ENCODE measurements at places on chromosomes 3 and 15. TPM values are rescaled to one million over a fixed set of nuclear protein-coding genes. Genes with fewer than 3 reads are reported as not detected.

DNA sequence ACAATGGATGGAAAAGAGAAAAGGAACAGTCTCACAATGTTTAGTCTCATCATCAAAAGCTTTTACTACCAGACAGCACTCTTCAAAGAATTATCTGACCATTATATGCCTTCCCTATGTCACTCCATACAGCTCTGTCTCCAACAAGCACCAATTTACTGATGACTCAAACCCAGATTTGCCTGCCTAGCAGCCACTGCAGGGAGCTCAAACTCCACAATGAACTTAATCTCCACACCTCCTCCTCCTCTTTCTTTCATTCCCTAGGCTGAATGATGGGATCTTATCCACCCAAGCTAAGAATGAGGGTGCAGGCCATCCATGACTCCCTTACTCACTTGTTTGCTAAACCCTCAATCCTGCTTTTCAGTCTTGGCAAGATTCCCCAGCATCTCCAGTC, 45.5 kb downstream of the NBEAL2 start:
- no peaks in the 10 kb centered on the region for H3K27me3 ChIP-seq
- peaks cover 51% of the 10 kb centered on the region for H3K36me3 ChIP-seq
- DNase-seq = no peak
- no peak overlapping the region for H3K27ac ChIP-seq

DNA sequence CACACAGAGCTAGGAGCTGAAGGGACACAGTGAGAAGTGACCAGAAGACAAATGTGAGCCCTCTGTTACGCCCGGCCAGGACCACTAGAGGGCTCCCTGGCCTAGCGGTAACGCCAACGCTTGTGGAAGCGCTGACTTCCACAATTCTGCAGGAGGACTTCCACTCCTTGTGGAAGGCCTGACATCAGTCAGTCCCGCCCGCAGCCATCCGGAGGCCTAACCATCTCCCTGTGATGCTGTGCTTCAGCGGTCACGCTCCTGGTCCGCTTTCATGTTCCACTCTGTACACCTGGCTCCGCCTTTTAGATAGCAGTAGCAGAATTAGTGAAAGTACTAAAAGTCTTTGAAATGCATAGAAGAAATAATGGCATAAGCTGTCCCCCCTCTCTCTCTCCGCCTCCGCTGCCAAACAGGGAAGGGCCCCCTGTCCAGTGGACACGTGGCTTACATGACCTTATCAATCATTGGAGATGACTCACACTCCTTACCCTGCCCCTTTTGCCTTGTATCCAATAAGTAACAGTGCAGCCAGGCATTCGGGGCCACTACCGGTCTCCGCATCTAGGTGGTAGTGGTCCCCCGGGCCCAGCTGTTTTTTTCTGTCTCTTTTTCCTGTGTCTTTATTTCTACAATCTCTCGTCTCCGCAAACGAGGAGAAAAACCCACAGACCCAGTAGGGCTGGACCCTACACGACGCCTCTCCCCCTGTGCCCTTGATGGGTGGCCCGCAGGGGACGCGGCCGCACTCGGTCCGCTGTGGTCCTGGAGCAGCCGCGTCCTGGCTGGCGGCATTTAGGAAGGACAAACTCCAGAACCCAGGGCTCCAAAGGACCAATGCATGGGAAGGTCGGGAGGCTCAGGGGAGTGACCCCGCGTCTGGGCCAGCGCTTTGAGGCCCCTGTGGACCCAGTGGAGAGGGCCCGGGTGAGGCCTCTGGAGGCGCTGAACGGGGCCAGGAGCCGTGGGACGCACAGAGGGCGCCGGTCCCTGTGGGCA, 27.0 kb upstream of the RPL32 start:
- peak; percentile 59 for DNase-seq
- peak overlapping the region; percentile 25 for H3K27ac ChIP-seq
- peaks cover 3% of the 10 kb centered on the region for H3K27me3 ChIP-seq
- H3K4me1 ChIP-seq = peaks cover 25% of the 10 kb centered on the region
- H3K4me3 ChIP-seq = peak overlapping the region; percentile 79

GRCh38 chr3:183584914-183585280, 29.4 kb upstream of the KLHL6 start:
- no peaks in the 10 kb centered on the region for H3K27me3 ChIP-seq
- no peak overlapping the region for H3K27ac ChIP-seq
- no peaks in the 10 kb centered on the region for H3K36me3 ChIP-seq
- H3K4me1 ChIP-seq = peaks cover 43% of the 10 kb centered on the region
- H3K4me3 ChIP-seq = no peak overlapping the region
- DNase-seq = no peak

DNA sequence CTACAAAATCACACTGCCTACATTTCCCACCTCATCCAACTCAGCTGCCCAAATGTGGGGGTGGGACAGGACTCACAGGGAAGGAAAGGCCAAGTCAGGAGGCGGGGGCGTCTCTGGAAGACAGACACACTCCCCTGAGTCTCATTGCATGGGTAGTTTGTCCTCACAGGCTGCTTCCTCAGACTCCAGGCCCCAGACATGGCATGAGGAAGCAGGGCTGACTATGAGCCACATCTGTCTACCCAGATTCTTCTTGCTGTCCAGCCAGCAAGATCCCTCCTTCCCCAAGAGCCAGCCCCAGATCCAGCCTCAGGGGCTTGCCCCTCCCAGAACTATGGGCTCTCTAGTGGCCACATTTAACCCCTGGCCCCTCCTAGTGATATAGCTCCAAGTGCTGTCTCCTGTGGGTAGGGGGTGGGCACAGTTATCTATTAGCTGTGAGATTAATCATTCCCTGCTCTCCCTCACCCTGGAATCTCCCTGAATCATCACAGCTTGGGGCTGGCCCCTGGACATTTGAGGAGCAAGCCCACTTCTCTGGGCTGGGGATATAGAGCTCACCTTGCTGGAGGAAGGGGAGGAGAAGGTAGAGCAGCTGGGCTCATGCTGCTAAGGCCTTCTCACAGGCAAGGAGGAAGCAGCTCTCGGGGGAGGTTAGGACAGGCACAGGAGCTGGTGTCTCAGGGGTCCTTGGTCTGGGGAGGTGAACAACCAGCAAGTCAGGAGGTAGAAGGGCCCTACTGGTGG, 2.1 kb upstream of the CCDC33 start:
- H3K4me3 ChIP-seq = no peak overlapping the region
- H3K4me1 ChIP-seq = peaks cover 13% of the 10 kb centered on the region
- DNase-seq = no peak
- H3K36me3 ChIP-seq = no peaks in the 10 kb centered on the region
- no peak overlapping the region for H3K27ac ChIP-seq

DNA sequence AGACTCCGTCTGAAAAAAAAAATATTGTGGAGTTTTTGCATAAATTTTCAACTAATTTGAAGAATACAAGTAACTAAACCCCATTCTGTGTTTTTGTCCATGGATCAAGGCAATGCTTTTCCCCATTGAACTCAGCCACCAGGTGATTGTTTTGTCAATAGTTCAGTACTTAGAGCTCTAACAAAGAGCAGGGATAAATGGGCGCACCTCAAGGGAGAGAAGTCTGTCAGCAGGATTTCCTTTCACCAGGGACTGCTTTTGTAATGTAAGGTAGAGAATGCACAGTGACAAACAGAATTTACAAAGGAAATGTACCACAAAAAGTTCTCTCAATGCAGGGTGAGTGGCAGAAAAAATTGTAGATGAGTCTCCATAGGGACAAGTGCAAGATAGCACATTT, 10.8 kb upstream of the ATP13A5 start:
- DNase-seq = no peak
- peaks cover 5% of the 10 kb centered on the region for H3K27me3 ChIP-seq
- no peaks in the 10 kb centered on the region for H3K4me1 ChIP-seq
- no peak overlapping the region for H3K4me3 ChIP-seq
- no peak overlapping the region for H3K27ac ChIP-seq

DNA sequence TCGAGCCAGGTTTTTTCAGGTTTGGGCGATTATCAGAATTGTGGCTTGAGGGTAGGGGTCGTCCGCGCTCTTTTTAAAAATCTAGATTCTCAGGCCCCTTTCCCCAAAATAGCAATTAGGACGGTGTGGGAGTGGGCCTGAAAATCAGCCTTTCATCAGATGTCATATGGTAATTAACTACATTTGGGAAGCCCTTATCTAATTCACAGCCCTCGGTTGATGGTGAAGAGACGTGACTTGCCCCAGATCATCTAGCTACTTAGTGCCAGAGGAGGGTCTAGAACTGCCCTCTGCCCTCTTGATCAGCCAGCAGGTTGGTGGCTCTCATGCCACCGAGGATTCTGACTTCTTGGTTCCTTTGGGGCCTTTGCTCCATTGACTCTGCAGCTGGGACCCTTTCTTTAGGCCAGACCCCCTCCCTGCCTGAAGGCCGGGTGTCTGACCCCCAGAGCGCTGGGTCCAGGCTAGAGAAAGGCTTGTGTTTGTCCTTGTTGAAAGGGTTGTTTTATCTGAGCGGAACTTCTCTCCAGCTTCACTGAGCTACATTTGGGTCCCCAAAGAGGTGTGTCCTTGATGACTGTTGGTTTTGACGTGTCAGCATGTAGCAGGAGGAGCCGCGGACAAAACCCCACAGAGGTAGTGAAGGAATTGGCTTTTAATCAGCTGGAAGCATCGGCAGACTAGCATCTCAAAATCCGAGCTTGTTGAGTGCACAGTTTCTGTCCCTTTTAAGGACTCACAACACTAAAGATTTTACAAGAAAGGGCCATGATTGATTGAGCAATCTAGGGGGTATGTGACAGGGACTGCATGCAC, 857 bp downstream of the AEN start:
- H3K4me3 ChIP-seq = peak overlapping the region; percentile 87
- no peak for DNase-seq
- H3K27ac ChIP-seq = peak overlapping the region; percentile 92
- peaks cover 57% of the 10 kb centered on the region for H3K4me1 ChIP-seq

DNA sequence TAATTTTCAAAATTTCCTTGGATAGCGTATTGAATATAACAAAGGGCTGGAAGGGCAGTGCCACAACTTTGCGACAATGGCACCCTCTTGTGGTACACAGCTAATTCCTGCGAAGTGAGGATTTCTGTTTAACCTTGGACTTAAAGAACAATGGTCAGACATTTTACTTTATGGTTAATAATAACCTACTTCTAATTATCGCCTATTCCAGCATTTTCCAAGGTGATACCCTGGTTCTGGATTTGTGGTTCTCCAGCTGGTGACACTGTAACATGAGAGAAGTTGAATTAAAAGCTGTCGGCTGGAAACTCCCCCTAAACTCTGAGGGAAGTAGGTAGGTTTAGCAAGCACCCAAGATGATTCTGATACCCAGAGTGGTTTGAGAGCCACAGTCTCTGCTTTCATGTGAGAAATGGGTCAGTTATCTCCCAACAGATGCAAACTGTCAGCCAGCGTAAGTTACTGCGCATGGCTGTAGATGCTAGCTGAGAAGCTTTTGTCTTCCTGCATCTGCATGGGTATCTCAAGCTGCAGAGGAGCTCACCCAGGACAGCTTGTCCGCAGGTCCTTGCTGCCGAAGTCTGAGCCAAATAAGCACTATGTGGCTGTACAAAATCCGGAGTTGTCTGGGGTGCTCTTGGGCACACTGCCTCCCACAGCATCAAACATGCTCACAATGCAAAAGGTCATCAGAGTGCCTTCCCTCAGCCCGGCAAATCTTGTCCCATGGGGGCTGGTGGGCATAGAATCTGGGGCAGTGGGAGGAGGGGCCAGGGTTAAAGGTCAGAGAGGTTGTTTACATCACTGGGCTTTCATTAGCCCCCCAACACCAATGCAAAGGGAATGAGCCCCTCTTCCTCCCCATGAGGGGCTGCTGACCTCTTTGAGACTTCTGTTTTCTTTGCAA, 6.6 kb upstream of the CHSY1 start:
- DNase-seq = no peak
- H3K27ac ChIP-seq = no peak overlapping the region
- H3K4me1 ChIP-seq = peaks cover 4% of the 10 kb centered on the region
- no peak overlapping the region for H3K4me3 ChIP-seq
- peaks cover 7% of the 10 kb centered on the region for H3K27me3 ChIP-seq

GRCh38 chr3:105944276-105944675, 75.5 kb upstream of the CBLB start:
- no peak for DNase-seq
- no peak overlapping the region for H3K4me3 ChIP-seq
- H3K4me1 ChIP-seq = no peaks in the 10 kb centered on the region
- H3K27me3 ChIP-seq = no peaks in the 10 kb centered on the region

- no peak overlapping the region for H3K27ac ChIP-seq
- DNase-seq = no peak
- H3K27me3 ChIP-seq = no peaks in the 10 kb centered on the region
- peaks cover 15% of the 10 kb centered on the region for H3K36me3 ChIP-seq
- H3K4me3 ChIP-seq = no peak overlapping the region
- no peaks in the 10 kb centered on the region for H3K4me1 ChIP-seq
Measured at GRCh38 chr3:129838086-129838485, 55.4 kb downstream of the TMCC1 start.

DNA sequence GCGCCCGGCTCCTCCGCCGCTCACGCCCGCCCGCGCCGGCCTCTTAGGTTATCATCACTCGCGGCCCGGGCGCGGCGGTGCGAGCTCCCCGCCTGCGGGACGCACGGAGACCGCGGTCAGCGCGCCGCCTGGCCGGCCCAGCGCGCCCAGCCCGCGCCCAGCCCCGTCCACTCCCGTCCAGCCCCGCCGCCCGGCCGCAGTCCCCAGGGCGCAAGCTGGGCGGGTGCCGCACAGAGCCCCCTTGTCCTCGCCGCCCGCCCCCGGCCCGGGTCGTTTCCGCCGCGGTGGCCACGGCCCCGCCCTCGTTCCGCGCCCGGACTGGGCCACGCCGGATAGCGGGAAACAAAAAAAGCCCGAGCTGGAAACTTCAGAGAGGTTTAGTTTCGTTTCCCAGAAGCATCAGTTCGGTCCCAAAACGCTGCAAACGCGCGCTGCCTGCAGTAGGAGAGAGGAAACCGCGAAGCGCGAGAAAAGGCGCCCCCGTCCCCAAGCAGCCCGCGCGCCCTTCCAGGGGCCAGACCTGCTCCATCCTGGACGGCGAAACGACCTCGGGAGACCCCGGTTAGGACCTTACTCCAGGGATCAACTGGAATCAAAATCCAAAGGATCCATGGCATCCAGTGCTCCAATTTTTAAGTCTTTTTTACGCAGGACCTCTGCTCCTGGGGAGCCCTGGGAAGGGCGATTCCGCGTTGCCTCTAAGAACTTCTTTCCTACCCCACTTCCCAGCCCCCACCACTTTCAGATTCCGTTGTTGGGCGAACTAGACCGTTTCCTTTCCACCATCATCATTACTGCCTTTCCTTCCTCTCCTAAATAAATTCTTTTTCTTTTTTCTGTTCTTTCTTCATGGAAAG, at the start of gene ATP10A:
TSS of gene ATP10A (minus strand) at position 217 of the 857 bp plus-strand sequence. CDS start 231 bp downstream, outside the sequence.
- no peak for DNase-seq
- peaks cover 43% of the 10 kb centered on the region for H3K27me3 ChIP-seq
- H3K36me3 ChIP-seq = no peaks in the 10 kb centered on the region
- H3K27ac ChIP-seq = no peak within 1 kb of the TSS
- peaks cover 23% of the 10 kb centered on the region for H3K4me1 ChIP-seq

DNA sequence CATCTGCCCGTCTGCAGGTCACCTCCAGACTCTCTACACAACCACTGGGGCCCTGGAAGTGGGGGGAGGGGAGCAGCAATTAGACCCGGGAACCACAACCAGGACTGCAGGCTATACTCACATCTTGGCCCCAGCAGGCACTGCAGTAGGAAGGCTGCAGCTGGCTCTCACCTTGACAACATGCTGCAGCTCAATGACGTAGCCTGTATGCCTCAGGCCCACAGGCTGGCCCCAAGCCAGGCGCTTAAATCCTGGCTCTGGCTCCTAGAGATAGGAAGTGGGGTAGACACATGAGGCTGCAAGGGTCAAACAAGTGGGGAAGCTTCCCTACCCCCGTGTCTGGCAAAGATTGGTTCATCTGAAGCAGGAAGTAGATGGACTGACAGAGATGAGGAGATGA, 4.6 kb upstream of the QRICH1 start:
- H3K4me3 ChIP-seq = no peak overlapping the region
- peaks cover 15% of the 10 kb centered on the region for H3K4me1 ChIP-seq
- no peaks in the 10 kb centered on the region for H3K27me3 ChIP-seq

ITPKA gene
- not detected for total RNA-seq

GOLGA6A gene
- total RNA-seq = not detected

ZNF385D gene
- not detected for total RNA-seq

ZPLD1 gene
- total RNA-seq = not detected

PPP4R2 gene
- total RNA-seq = 59.7 TPM

SNRPN gene
- 49.3 TPM for total RNA-seq

GATM gene
- total RNA-seq = 15.7 TPM

ZNF660 gene
- 5.2 TPM for total RNA-seq
